ENCODE measurements at places on chromosomes 16 and 17.

GRCh38 chr17:36888236-36888951, 48.9 kb upstream of the LHX1 start:
- DNase-seq = no peak

DNA sequence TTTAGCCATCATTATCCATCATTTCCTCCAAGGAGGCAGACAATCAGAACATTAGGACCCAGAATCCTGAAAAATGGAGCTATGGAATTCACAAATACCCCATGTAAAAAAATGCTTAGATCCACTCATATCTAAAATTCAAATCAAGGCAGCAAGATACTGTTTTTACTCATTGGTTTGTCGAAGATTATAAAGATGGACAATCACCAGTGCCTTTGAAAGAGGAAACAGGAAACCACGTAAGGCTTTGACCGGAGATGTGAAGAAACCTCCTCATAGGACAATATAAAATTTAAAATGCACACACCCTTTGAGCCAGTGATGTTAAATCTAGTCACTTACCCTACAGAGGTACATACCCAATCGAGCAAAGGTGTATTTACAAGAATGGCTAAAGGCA, 130.0 kb downstream of the XYLT1 start:
- DNase-seq = no peak

- no peak for DNase-seq
These were observed 89.8 kb downstream of the CYB561 start for GRCh38 chr17:63356337-63356757.

- DNase-seq = no peak
These were observed 202.2 kb downstream of the ENGASE start for GRCh38 chr17:79276821-79277220.

GRCh38 chr16:25855818-25856217, 164.1 kb downstream of the HS3ST4 start:
- no peak for DNase-seq

DNA sequence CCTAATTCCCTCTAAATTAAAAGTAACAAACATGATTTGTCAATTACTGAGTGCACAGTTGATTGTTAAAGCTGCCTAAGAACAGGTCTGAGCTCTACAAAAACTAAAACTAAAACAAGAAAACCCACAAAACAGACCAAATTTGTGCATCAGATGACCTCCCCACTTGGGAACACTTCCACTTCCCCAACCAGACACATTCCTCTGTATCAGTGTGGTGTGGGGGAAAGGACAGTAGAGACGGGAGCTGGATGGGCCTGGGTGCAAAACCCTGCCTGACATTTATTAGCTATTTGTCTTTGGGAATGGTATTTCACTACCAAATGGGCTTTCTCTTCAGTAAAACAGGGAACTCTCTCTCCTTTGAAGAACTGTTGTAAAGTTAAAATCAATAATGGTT, 29.8 kb downstream of the STAT3 start:
- no peak for DNase-seq

DNA sequence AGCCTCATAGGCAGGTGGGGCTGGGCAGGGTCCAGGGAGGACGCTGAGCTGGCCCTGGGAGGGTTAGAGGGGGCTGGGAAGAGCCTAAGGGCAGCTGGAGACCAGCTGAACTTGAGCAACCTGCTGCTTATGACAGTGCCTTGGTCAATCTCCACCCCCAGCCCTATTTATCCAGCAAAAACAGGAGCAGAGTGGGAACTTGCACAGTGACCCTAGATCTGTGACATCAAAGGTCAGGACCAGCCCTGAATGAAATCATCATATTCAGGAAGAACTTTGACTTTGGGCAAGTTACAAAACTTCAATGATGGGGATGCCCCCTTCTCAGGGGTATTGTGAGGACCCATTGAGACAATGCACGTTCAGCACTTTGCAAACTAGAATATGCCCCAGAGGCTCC, 9.4 kb downstream of the CD300LF start:
- DNase-seq = no peak

DNA sequence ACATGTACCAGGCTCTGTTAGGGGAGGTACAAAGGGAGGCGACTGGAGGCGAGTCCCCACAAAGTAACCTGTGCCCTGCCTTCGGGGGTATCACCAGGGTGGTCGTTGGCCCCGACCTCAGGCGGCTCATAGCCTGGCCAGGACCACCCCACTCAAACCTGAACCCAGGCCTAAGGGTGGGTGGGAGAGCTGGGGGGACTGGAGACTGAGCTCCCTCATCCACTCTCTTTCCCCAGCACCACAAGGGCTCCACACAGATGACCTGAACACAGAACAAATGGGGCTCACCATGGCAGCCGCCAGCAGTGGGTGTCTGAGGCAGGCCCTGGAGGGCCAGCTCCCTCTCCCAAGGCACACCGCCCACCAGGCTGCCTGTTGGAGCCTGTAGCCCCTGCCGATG, 120.6 kb upstream of the TNRC6C start:
- DNase-seq = no peak

- DNase-seq = no peak
These were observed 68.9 kb downstream of the NEUROD2 start for GRCh38 chr17:39538866-39539265.

- no peak for DNase-seq
These were observed 42.9 kb downstream of the LDHD start for GRCh38 chr16:75073545-75074303.

GRCh38 chr16:87931504-87931903, 4.8 kb downstream of the CA5A start:
- no peak for DNase-seq

GRCh38 chr16:48497932-48498768, 111.8 kb downstream of the N4BP1 start:
- no peak for DNase-seq

DNA sequence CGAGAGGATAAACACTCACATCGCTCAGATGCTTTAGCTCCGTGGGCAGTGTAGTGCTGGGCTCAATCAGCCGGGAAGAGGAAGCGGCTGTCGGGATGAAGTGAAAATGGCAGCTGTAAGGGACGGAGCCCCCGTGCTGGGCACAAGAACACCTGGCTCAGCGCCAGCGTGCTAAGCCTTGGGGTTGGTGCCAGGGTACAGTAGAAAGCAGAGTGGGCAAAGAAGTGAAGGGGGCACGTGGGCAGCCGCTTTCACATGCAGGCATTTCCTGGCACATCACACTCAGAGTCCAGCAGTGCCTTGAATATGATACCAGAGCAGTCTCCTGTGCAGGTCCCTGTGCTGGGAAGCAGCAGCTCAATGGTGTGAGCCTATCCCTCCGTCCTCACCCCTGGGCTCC, 51.1 kb upstream of the FOXF1 start:
- DNase-seq = no peak

GRCh38 chr16:27406511-27407128, 4.6 kb downstream of the IL21R start:
- no peak for DNase-seq

- no peak for DNase-seq
These were observed 183.6 kb upstream of the PMFBP1 start for GRCh38 chr16:72355561-72355960.

DNA sequence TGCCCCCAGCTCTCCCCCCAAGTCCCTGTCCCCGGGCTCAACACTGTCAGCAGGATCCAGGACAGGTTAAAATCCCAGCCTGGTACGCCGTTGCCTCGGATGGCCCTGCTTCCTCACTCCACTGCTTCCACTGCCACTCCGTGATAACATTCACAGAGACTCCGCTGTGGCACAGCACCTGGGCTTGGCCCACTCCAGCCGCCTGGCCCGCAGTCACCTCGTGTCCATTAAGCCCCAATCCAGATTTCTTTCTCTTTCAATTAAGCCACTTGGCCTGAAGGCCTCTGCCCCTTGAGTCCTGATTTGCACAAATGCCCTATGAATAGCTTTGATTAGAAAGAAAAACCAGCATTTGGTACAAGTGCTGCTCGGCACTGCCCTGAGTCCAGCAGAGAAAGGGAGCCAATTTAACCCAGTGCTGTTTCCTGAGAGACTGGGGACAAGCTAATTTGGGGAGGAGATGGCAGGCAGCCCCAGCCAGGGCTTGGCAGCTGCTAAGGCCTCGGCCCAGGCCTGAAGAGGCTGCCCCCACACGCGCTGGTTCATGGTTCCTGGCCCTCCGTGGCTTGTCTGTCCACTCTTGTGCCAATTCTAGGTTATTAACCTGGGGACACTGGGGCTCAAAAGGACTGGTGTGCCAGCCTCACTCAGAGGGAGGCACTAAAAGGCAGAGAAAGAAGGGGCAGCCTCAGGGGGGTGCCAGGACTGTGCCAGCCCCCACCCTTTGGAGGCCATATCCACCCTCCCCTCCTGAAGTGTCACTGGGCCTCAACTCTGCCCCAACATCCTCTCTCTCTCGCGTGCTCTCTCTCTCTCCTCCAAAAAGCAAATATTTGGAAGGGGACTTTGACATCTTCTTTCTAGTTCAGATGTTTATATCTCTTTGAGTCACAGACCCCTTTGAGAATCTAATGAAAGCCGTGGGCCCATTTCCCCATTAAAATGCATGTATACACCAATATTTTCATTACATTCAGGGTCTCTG, 29.8 kb upstream of the SPPL2C start:
- no peak for DNase-seq

DNA sequence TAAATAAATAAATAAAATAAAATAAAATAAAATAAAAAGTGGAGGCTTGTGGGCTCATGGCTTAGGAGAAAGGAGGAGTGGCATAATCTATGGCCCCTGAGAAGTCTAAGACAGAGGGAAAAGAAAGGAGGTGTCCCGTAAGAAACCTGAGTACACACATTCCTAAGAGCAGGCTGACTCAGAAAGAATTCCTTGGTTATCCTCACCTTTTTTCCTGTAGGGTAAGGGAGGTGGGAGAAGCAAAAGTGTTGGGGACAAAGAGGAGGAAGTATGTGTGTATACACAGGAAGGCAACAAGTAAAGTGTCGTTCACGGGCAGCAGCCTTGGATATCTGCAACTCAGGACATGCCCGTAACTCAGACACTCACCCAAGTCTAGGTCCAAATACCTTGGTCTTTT, 29.3 kb downstream of the MARF1 start:
- DNase-seq = no peak

- DNase-seq = no peak
These were observed 331.0 kb upstream of the CCL2 start for GRCh38 chr17:33924104-33924503.

DNA sequence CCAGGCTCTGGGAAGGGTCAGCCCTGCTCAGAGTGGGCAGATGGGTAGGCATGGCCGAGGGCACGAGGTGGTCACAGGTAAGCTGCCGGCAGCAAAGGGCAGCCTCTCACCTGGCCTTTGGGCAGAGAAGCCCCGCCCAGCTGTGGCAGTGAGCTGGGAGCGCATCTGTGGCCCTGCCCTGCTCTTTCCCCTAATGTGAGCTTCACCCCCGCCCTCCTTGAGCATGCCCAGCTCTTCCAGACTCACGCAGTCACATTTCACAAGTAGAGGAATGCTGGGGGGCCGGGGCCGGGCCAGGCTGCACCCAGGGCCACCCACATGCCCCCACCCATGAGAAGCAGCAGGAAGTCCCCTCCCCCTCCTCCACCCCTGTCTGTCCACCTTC, 40.7 kb upstream of the SLC38A10 start:
- no peak for DNase-seq

DNA sequence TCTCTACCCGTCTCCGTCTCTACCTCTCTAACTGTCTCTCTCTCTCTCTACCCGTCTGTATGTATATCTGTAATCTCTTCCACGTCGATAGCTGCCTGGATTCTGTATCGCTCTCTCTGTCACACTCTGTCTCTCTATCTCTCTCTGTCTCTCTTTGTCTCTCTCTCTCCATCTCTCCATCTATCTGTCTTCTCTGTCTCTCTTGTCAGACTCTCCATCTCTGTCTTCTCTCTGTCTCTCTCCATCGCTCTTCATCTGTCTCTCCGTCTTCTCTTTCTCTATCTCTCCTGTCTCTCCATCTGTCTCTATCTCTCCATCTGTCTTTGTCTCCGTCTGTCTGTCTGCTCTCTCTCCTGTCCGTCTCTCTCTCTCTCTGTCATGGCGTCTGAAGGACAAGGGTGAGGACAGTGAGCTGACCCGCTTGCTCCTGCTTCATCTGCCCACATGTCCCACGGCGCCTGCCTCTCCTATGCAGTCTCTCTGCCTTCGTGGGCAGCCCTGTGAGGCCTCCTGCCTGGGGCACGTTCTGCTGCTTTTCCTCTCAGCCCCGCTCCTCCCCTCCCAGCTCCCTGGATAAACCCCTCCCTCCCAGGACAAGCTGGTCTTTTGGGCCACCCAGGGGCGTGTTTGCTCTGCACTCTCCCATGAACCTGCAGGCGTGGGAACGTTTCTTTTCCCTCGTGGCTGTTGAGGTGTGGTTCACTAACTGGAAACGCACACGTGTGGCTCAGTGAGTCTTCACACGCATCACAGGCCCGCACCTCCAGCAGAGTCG, 18.9 kb downstream of the ACSF3 start:
- DNase-seq = no peak

DNA sequence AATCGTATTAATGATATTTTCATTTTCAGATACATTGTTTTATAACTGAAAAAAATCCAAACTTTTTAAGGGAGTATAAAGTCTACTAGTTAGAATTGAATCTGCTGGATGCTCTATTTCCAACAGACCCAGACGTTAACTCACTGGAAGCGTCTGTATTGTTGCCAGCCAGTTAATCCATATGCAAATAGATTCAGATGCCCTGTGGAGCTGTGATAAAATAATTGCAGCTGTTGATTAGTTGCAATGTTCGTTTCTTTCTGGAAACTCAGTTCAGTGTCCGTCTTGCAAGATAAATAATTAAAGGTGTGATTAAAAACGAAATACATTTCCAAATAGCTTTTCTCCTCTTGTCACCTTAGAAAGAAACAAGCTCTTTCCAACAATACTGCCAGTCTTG, 5.1 kb upstream of the GNA13 start:
- DNase-seq = no peak
